HFFc6 (cell line): ENCODE measurements at places on chromosomes 2 and 18. TPM values are rescaled to one million over a fixed set of nuclear protein-coding genes. Genes with fewer than 3 reads are reported as not detected.

Gene PUS10
- 5.3 to 6.7 TPM (median 6.5 TPM) in 3 replicates for total RNA-seq

Gene ALLC
- total RNA-seq, result not detected in 3 replicates

Gene SPEG
- 79.4 to 89.5 TPM (median 85.7 TPM) in 3 replicates for total RNA-seq

Gene FN1
- total RNA-seq, result 2,852 to 4,863 TPM (median 4,490 TPM) in 3 replicates

Gene COL4A3
- not detected in 3 replicates for total RNA-seq

Gene DPP10
- not detected in 3 replicates for total RNA-seq

Gene PSMA8
- total RNA-seq, result not detected in 3 replicates

Gene PRKCE
- total RNA-seq, result 12.3 and 12.5 TPM in 2 replicates

Gene MSTN
- not detected in 3 replicates for total RNA-seq

Gene USP40
- total RNA-seq, result 24.2 to 25.6 TPM (median 24.9 TPM) in 3 replicates

Gene FSHR
- total RNA-seq, result not detected in 3 replicates

Gene TMEM163
- not detected in 2 replicates for total RNA-seq
